SK-N-DZ (cell line): ENCODE measurements at places on chromosomes 7 and 10.
A peak's percentile ranks its signal among the peaks of the same experiment; 100 is the strongest.

DNA sequence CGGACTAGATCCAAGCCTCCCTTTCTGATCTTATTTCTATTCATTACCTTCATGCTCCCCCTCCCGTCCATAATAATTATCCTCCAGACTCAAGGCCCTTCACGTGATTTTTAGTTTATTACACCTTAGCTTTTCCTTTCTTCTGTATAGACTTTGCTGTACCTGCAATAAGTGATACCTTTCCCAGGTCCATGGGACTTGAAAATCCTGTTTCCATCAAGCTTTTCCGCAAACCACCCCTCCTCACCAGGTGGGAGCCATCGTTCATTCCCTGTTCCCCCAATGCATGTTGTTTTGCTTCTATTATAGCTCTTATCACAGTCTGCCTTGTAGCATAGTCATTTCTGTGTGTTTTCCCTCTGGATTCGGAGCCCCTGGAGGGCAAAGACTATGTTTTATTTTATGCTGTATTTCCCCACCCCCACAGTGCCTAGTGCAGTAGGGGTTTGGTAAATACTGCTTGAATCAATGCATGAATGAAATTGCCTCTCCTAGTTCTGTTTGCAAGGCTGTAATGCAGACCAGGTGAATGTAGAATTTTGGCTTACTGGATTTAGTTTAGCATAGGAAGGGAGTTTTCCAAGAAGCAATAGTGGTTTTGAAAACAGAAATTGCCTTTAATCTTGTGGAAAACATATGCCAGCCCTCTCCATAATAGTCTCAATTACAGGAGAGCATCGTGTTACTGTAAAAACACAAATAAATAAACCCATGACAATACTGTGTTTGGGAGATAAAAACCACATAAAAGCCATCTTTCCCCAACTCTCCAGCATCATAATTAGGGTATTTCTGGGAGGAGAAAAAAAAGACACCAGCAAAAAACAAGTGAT is 213.4 kb downstream of the AUTS2 start:
- DNase-seq = no peak

GRCh38 chr10:391305-391704 is 256.1 kb downstream of the ZMYND11 start:
- DNase-seq = no peak

DNA sequence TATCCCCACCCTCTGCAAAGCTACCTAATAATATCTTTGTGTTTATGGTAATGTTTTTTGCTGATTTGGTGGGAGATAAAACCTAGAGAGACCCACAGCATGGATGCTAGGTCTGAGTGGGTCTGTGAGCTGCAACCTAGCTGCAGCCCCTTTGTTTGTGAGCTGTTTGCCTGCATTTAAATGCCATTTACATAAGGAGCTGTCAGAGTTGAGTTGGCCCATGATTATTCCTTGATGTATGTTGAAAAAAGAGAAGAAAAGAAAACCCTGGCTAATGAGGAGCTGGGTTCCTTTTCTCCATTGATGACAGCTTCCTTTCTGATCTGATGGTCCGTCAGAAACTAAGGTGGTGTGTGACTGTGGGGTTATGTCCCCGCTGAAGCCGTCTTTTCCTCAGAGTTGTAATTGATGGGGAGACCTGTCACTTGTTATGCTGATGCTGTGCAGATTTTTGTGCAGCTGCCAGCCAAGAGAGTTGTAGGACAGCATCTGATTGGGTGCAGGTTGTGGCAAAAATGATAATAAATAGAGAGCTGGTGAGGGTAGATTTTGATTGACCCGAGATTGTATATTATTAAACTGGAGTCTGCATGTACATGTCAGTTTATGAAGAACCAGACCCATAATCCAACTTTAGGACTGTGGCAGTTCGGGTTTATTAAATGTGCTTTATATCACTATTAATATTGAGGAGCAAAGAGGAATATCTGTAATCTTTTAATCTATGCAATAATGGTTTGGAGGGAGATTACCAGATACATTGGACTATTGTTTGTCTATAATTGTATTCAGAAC is 219.8 kb downstream of the AUTS2 start:
- peak; percentile 91 for DNase-seq

DNA sequence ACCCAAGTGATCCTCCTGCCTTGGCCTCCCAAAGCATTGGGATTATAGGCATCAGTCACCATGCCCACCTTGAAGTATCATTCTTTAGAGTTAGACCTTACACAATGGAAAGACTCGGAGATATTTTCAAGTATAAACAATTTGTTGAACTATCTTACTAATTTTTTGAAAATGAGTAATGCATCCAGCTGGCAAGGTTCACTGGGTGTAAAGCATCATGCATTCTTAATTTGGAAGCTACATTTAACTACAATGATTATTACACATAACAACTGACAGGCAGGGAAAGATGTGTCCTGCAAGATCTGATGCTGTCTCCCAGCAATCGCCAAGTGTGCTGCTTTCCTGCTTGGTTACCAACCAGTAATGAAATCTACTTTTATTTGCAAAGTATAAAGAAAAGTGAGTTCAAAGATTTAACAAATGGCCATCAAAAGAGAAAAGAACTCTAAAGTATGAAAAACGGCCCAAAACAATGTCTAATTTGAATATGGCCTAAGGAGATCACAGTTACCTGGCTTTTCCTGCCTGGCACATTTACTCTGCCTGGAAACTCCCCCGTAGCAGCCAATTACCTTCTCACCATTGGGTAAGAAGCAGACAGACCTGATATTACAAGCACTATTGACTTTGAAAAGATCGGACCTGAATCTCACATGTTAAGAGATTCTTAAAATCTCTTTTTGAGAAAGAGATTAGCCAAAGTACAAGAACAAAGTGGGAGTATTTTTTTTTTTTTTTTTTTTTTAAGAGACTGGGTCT is 59.3 kb upstream of the NMT2 start:
- no peak for DNase-seq

- DNase-seq = no peak
Observed at GRCh38 chr10:30804478-30805055, 175.0 kb upstream of the LYZL2 start.

- DNase-seq = no peak
Observed at GRCh38 chr7:73892003-73892999, 31.3 kb downstream of the TMEM270 start.
